CMK (cell line): ENCODE measurements at places on chromosomes 2 and 18.

GRCh38 chr2:70115646-70116442, 28.6 kb downstream of the PCBP1 start:
- no peak for DNase-seq

DNA sequence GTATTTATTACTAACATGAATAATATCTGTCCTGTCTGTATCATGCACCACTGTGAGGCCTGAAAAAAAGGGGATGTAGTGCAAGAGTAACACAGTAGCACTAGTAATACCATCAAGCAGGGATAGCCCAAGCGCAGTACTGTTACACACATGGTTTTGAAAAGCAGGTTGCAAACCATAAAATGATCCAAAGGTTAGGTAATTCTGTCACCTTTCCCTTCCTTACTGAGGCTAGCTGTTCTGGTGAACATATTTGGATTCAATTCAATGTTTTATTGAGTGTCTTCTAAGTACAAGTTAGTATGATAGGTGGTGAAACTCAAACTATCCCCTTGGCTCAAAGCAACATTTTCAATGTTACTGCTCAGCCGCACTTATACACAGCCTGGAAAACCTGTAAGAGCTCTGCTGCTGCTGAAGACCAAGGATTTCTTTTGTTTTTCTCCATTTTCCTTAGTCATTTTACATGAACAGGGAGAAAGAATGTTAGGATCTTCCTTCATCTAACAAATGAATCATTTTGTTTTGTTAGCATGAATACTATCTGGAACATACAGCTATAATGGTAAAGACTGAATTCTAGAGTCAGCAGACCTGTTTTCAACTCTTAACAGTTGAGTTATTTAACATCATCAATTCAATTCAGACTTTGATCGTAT, 102.5 kb upstream of the ITPRID2 start:
- DNase-seq, result no peak

DNA sequence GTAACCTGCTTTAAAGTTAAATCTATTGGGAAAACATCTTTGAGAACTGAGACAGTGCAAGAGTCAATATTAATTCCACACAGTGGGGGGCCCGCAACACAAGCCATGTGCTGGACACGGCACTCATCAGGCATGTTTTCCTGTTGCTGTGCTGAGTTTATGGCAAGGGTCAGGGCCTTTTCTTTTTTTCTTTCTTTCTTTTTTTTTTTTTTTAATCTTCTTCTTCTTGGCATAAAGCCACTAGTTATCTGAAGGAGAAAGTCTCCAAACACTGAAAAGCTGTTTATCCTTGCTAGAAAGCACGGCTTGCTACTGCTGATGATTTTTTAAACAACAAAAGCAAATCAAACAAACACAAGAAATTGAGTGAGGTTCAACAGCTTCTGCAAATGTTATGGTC, 252.1 kb downstream of the ZNF521 start:
- no peak for DNase-seq

DNA sequence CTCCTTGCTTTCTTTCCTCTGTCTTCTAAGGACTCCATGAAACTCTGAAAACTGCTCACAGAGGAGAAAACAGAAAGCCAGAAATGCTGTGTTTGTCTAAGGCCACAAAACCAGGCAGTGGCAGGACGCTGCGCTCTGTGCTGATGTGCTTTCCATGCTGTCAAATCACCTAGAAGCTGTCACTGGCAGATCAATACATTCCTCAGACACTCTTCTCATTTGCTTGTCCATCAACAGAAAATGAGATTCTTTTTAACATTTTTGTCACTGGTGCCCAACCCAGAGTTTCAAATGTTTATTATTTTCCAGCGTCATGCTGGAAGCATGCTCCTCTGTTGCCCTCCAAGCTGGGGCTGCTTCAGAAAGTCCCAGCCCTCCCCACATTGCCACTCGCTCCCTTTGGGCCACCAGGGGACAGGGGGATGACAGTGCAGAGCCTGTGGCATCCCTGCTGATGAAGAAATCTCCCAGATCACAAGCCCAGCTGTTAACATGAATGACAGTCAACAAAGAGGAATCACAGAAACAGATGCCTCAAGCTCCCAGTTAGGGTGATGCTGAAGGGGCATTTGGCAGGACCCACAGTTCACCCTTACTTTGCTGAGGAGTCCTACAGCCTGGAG, 117.5 kb upstream of the MEIS1 start:
- no peak for DNase-seq

GRCh38 chr2:241228860-241229516, 40.5 kb downstream of the ANO7 start:
- no peak for DNase-seq

- no peak for DNase-seq
Observed at GRCh38 chr2:37349231-37349860, 4.9 kb downstream of the QPCT start.

- DNase-seq, result no peak
Observed at GRCh38 chr2:6914828-6915227, 2.4 kb upstream of the RNF144A start.

DNA sequence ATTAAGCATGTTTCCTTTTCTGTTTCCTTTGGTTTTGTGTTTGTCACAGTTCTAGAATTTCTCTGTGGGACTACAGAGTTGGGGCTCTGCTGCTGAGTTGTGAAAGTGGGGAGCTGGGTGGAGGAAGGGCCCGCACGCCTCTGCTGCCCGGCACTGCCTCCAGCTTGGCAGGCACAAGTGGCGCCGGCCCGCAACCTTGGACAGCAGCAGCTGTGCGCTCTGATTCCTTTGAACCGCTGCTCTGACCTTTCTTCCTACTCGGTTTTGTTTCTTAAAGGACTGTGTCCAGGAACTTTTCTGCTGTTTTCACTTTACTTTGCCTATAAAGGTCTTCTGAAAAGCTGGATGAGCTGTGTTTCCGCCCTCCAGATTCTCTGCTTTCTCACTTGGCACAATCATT, 137.6 kb upstream of the ALPP start:
- DNase-seq, result no peak

DNA sequence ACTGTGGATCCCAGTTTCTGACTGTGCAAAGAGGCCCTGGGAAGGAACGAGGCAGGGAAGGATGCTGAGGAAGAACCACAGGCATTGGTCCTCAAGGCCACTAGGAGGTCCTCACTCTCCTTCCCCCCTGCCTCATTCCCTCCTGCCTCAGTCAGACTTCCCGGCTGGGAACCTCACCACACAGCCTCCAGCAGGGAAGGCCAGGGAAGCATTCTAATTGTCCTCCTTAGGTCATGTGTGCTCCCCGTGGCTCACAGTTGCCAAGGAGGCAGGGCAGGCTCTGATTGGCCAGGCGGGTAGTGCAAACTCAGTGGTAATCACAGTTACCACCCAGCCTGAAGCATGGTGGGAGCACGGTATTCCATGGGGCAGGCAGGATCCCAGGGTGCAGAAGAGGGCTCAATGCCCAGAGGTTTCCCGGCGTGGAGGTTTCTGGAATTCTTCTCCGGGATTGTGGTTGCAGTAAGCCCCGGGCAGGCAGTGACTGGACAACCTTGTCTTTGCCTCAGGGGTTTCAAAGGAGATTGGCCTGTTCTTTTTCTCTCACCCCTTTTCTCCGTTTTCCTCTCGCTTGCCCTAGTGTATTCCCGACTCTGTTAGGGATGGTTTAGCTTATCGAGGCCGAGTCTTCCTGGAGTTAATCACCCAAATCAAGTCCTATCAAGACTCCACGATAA, 27.1 kb downstream of the FER1L5 start:
- DNase-seq, result no peak

GRCh38 chr2:144674071-144674470, 154.2 kb upstream of the ZEB2 start:
- no peak for DNase-seq

DNA sequence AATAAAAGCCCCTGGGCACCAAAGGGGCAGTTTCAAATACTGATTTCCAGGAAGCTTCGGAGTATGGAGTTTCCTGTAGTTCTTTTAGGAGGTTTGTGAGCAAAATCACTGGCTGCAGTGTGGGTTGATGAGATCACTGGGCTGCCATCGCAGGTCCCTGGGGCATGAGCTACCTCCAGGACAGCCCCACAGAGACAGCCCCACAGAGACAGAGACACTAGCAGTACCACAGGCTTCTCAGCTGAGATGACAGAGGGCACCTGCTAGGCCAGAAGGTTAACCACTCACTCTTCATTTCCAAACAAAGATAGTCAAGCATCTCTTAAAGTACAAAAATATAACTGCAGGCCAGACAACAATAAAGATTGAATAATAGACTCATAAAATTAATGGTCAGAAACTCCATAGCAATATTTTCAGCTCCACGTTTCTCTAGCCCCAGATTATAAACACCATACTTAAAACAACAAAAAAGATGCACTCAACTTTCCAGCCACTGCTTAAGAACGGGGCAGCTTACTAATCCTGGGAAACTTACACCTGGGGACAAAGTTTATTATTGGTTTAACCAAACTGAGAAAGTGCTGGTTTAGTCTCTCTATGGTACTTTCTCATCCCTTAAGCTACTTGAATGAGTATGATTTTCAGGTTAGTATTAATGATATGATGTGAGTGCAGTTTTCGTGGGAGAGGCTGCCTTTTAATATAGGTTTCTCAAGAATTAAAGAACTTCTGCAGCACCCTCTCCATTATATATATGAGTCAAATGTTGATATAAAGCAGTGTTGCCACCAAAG, 11.6 kb downstream of the AFF3 start:
- no peak for DNase-seq

DNA sequence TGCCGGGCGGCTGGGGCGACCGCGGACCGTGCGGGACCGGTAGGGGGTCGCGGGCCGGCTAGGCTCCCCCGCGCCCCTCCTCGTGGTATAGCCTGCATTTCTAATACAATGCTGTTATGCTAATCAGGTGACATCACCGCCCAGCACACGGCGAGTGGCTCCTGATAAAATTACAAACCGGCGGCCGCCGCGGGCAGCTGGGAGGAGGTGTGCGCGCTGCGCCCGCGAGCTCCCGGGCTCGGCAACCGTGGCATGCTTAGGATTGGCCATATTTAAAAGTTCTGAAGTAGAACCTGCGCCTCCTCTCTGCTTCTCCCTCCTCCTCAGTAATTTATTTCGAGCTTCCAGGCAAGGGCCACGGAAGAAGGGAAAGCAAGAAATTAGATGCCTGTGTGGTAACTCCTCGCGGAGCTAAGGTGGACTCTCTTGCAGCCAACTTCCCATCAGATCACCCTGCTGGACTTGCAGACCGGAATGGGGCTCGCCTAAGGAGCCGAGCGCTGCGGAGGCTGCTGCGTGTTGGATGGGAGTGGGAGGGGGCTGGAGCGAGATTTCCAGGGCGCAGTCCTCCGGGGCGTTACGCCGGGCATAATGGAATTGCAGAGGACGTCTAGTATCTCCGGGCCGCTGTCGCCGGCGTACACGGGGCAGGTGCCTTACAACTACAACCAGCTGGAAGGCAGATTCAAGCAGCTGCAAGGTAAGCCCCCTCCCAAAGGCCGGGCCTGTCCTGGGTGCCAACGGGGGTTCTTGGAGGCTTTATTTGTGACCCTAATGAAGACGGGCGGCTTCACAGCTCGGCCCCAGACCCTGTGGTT, 102.3 kb downstream of the SPTBN1 start:
- DNase-seq, result no peak

DNA sequence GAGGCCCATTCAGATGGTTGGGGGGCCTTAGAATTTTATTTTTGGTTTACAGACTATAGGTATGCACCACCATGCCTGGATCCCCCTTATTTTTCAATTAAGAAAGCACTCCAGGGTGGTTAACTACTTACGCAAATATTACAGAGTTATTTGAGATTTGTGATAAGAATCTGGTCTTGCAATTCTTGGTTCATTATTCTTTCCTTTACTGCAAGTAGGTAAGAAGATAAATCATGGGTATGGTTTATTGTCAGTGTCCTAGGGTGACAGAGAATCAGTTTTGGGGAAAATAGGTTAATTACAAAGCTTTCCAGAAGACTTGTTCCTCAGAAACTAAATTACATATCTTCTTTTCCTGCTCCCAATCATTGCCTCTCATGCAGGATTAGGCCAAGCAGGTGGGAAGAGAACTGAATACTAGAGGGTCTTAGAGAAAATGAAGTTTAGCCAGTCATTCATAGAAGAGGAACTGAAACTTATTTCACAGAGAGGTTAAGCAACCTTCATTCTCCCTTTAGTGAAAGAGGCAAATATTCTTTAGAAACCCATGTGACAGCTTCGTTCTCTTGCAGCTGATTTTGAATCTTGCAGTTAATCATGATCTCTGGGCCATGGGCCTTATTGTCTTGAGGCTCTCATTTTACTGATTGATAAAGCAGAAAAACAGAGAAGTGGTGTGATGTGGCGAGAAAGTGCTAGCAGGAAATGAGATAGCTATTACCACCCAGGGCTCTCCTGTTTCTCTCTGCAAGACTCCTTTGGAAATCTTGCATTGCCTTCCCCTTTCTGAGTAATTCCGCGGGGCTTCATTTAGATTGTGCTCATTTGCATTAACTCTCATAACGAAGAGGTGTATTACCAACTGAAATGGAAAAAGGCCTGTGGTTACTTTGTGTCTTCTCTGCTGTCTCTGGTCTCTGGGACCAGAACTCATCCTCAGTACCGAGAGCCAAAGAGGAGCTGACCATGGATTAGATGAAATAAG, 44.8 kb upstream of the ARHGAP25 start:
- no peak for DNase-seq

DNA sequence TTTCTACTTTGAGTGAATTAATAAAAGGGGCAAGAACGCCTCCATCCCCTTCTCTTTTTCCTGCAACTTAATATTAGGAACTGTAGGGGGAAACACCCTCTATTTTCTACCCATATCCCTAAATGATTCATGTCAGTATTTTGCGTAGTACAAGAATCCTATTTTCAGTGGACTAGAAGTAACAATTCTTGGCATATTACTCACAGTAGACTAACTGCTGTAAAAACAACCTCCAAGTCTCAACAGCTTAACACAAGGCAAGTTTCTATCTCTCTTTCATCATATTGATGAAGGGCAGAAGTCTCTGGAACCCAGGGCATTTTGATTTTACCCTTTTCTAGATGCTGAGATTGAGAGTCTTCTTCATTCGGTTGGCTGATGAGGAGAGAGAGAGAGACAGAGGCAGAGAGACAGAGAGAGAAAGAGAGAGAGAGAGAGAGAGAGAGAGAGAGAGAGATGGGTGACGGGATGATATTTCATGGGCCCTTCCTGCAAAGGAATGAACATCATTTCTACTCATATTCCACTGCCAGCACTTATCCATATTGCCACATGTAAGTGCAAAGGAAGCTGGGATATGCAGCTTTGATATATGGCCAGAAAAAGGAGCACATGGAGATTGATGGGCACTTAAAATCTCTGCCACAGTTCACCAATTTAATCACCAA, 481.6 kb downstream of the LPIN1 start:
- DNase-seq, result no peak

DNA sequence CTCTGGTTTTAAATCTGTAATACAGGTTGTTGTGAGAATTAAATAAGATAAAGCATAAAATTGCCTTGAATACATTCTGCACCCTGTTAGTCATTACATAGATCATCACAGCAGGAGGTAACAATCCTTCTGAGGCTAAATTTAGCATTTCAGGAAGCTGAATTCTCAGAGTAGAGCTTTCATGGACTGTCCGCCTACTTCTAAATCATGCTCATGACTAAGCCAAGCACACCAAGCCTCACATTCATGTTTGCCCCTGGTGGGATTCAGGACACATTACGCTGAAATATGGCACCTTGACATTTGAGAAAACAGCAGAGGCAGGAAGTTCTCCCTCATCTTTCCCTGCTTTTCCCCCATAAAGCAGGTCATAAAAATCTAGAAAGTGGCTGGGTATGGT, 16.6 kb upstream of the PIK3C3 start:
- DNase-seq, result no peak
